MV-4-11 (cell line): ENCODE measurements at places on chromosomes 13 and 19.
A peak's percentile ranks its signal among the peaks of the same experiment; 100 is the strongest.

- DNase-seq = no peak
These were observed 46.8 kb downstream of the ARHGEF18 start for GRCh38 chr19:7395360-7396066.

- no peak for DNase-seq
These were observed 183.7 kb upstream of the LSM14A start for GRCh38 chr19:33988601-33989000.

GRCh38 chr13:40059540-40060232, 404.2 kb downstream of the COG6 start:
- no peak for DNase-seq

DNA sequence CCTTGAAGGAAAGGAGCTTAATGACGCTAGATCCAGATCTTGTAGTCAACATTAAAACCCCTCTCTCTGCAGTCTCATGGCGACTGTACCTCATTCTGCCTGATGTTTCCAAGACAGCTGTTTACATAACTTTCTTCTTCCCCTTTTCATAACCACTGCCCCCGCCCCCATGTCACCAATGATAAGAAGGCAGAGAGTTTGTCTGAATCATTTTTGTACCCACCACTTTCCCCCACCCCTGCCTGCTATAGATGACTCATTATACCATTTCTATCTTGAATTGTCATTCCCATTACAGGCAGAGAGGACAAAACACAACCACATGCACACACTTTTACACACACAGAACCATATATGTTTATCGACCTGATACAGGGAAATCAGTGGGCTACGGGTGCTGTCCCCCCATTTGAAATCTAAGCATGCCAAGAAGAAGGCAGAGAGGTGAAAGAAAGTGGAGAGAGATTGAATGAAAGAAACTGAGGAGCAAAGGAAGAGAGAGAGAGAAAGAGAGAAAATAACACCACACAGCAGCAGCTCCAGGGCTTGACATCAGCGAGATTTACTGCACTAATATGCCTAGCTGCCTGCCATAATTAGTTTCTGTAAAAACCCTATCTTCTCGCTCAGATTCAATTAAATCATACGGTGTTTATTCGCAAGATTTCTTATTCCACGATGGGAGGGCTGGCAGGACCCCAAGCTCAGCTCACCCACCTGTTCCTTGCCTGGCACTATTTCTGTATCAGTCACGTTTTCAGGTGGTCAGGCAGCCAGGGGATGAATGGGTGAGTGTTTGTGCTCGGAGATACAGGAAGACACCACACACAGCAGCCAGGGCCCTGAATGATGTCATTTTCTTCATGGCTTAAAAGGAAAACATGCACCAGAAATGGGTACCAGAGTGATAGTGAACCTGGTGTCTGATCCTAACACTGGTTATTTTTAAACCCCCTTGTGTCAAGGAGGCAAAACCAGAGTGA, 114.3 kb upstream of the SERP2 start:
- peak; percentile 93 for DNase-seq

DNA sequence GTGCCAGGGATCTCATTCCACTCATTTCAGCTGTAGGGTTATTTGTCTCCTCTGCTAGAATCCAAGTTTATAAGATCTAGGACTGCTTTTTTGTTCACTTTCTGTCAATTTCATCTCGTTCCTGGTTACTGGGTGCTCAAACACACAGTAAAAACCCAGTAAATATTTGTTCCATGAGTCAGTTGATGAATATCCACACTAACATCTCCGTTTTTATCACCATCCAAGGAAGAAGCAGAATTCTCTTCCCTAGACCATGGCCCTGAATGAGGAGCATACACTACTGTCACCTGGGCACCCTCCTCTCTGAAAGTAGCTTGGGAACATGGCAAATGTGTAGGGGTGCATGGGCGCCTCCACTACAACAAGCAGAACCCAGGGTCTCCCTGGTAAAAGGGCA, 390.8 kb downstream of the FOXO1 start:
- DNase-seq = no peak
